T-helper 1 cell (primary cell): ENCODE measurements at places on chromosomes 4 and X.

- DNase-seq: no peak
These were observed 11.5 kb downstream of the COL25A1 start for GRCh38 chr4:109290918-109291317.

DNA sequence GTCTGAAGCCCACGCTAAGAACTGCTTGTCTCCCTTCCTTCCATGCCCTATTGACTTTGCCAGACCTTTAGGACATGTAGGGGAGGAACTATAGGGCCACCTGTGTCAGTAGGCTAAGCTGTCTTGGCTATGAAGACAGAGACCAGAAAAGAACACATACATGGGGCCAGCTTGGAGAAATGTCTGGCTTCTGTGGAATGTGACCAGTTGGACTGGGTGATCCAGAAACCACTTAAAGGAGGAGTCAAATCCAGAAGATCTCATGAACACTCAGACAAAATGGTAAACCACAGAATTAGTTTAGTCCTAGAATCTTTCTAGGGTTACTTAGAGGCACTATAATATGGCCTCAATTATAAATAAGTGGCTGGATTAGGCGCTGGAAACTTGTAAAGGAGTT, 42.0 kb downstream of the PHKA2 start:
- DNase-seq: no peak

- no peak for DNase-seq
These were observed 18.0 kb upstream of the OCIAD1 start for GRCh38 chr4:48812866-48813265.

GRCh38 chr4:30722359-30723200, 2.4 kb downstream of the PCDH7 start:
- DNase-seq: no peak

GRCh38 chrX:19133231-19133630, 11.0 kb upstream of the ADGRG2 start:
- DNase-seq: no peak

- DNase-seq: no peak
These were observed 915.7 kb upstream of the GRIA3 start for GRCh38 chrX:122268353-122268752.

GRCh38 chr4:158458271-158458895, 63.3 kb upstream of the RXFP1 start:
- no peak for DNase-seq

- DNase-seq: no peak
These were observed 61.3 kb downstream of the AR start for GRCh38 chrX:67604979-67605703.

DNA sequence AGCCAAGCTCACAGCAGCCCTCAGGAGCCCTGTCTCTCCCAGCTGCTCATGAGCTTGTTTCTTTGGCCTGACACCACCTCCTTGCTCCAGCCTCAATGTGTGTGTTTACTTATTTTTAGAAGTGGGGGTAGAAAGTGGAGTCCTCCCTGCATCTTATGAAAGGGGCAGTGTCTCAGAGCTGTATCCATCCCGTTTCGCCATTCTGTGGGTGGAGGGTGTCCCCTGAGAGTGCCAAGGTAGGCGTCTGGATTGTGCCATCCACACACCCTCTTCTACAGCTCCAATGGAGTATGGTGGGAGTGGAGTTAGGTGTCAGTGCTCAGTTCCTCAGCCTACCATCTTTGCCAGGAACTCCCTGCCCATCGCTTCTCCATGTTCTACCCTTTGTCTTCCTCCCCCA, 8.3 kb downstream of the SPON2 start:
- no peak for DNase-seq

GRCh38 chr4:106801386-106801785, 234.7 kb downstream of the DKK2 start:
- no peak for DNase-seq

DNA sequence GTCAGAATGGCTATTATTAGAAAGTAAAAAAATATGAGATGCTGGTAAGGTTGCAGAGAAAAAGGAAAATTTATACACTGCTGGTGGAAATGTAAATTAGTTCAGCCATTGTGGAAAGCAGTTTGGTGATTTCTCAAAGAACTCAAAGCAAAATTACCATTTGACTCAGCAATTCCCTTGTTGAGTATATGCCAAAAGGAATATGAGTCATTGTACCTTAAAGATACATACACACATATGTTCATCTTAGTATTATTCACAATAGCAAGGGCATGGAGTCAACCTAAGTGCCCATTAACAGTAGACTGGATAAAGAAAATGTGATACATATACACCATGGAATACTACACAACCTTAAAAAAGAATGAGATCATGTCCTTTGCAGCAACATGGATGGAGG, 148.2 kb downstream of the COMMD8 start:
- peak; percentile 31 for DNase-seq

- no peak for DNase-seq
These were observed 95.2 kb downstream of the SLC34A2 start for GRCh38 chr4:25750874-25751273.

DNA sequence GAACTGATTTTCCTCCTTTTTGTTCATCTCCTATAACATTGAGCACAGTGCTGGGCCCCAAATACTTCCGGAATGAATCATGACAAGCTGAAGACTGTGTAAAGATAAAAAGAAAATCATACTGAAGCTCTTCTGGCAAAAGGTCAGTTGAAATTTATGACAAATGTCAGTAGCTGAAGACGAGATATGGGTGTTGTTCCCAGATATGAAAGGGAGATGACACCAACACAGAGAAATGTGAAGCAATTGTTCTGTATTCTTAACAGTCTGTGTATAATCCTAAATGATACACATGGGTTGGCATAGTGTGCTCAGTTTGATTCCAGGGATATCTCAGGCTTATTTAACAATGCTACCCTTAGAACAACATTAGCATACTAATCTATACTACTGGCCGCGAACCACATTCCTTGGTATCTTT, 170.5 kb upstream of the PITX2 start:
- no peak for DNase-seq

DNA sequence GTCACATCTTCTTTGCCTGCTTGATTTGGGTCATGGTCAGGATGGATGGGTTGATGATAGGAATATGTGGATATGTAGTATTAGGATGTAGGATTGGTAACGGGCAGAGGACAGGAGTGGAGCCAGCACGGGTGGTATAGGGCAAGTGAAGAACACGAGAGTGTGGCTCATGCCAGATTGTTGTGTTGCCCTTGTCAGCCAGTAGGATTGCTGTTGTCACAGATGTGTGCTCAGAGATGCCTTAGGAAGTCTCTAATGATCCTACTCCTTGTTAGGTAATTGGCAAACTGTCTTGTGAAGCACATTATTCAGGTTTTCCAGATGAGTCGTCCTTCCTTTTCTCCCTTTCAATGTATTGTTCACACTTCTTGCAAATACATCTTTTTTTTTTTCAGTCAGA, 5.5 kb downstream of the ATP10D start:
- no peak for DNase-seq

GRCh38 chr4:47577779-47578553, 92.9 kb downstream of the ATP10D start:
- no peak for DNase-seq

DNA sequence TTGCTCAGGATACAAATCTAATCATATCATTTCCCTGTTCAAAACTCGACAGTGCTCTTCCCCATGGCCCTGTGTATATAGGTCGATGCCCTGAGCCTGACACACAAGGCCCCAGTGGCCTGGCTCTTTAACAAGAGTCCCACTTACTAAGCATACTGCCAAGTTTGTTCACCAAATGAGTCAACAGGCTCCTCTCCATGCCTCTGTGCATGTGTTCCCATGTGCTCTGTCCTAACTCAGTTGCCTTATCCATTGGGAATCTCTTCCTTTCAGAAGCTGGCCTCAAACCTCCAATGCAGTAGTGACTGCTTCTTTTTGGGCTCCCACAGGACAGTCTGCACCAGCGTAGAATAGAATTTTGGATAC, 18.9 kb upstream of the CXCR3 start:
- no peak for DNase-seq

DNA sequence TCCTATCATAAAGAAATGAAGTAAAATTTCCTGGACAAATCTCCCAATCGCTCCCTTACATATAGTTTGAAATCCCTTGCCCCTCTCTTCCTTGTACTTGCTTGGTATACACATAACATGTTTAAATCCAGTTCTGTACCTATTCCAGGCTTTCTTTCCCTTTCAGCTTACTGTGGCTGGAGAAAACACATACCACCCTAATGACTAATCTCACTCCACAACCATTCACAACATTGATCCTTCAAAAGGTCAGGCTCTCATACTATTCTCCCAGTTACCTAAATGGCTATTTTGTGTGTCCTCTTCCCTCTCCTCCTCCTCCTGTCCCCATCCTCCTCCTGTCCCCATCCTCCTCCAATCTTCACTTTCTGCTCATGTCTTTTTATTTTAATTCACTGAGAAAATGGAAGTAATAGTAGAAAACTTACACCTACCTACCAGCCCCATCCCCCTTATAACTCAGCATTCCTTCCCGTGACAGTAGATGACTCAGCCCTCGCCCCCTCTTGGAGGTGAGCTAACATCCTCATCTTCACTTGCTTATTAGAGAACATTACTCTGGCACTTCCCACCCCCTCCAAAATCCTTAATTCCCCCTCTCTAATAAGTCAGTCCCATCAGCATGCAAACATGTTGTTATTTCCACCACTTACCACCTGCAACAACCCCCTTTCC, 77.5 kb downstream of the IL15 start:
- DNase-seq: no peak

GRCh38 chr4:67546971-67547370, 1.7 kb upstream of the CENPC start:
- DNase-seq: no peak

- DNase-seq: no peak
These were observed 1048.4 kb downstream of the NLGN4X start for GRCh38 chrX:5180135-5180741.

GRCh38 chr4:76582074-76582816, 147.2 kb downstream of the SHROOM3 start:
- DNase-seq: no peak

DNA sequence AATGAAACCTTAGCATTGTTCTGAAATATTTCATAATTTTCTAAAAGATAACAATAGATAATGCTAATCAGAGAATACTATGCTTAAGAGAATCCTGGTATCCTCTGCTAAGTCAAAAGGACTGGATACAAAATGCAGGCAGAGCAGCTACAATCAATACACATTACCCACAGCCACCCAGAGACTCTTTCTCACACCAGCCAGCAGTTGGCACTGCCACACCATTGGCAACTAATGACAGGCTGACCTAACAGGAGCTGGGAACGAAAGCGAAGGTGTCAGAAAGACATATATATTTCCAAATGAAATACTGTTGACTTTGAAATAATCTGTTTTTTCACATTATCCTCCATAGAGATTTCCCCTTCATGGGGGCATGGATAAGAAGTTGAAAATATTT, 122.6 kb upstream of the PLAC1 start:
- DNase-seq: no peak

DNA sequence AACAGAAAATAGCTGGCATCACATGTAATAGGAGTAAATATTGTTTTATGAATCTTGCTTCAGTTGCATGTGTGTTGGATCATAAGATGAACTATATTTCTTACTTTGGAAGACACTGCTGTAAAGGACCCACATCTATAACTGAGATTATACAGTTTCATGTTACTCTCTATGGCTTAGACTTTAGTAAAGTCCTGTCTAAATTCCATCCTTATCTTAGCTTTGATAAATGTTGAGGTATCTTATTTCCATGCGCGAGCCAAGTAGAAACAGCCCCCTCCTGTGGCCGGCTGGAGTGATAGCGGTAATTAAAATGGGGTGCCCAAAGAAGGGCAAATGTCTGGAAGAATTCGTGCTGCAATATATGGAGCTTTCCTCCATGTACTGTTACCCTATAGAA, 43.0 kb downstream of the CCDC158 start:
- DNase-seq: peak; percentile 26

GRCh38 chr4:72473434-72473900, 95.6 kb downstream of the ADAMTS3 start:
- no peak for DNase-seq

- no peak for DNase-seq
These were observed 84.0 kb downstream of the PRKG2 start for GRCh38 chr4:81131066-81131465.

GRCh38 chr4:2395584-2395983, 22.9 kb downstream of the ZFYVE28 start:
- no peak for DNase-seq

DNA sequence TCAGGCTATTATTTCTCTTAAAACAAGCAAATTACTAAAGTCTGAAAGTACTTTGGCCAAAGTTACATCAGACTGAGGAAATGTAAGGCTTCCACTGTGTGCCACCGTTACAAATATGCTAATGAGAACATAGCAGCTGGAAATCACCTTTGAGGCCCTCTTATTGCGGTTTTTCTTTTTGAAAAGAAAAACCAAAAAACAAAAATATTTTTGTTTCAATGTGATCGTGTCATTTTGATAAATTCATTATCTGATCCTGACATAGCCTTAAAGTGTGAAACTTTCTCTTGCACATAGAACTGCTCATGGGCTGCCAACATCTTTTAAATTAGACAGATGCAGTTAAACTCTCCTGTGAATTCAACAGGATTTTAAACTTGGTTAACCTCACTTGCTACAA, 2.8 kb upstream of the TIFA start:
- no peak for DNase-seq

DNA sequence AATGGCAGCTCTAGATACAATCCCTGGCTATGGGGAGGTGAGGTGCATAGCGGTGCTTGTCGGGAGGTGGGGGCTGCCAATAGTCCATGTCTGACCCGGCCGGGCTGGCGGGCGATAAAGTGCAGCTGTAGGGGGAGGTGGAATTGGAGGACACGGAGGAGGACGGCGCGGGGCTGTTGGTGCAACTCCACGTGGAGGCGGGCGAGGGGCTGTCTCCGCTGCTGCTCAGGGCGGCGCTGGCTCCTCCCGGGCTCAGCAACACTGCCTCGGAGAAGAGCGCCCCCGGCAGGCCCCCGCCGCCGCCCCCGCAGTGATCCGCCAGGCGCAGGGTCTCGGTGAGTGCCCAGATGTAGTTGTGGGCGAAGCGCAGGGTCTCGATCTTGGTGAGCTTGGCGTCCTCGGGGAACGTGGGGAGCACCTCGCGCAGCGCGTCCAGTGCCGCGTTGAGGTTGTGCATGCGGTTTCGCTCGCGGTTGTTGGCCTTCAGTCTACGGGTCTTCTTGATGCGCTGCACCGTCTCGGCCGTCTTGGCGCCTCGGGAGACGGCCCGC, 1.3 kb downstream of the NEUROG2 start:
- DNase-seq: no peak

- DNase-seq: peak; percentile 33
These were observed 531 bp downstream of the DGKQ start for GRCh38 chr4:972651-973424.

DNA sequence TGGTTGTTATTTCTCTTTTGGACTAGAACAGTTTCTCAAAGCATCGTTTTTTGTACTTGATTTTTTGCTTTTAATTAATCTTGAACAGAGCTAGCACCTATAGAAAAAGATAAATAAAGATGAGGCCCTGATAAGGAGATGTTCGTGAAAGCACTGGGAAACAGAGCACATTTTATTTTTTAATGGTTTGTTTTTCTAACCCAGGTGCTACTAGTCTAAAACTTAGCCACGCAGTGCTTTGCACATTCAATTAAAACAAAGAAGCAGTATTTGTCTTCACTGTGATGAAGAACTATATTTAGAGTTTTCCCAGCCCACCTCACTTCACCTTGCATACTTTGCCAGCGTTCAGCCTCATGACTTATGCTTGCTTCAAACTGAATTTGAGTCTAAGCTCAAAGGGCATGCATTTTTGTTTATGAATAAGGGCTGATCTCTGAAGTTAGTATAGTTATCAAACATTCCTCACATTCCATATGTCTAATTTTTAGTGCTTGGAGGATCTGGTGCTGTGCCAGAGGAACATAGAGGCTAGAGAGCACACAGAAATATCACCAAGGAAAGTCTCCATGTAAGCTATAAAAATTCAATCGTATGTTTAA, 76.7 kb downstream of the WWC2 start:
- no peak for DNase-seq

GRCh38 chr4:97912156-97912555, 231.1 kb downstream of the STPG2 start:
- no peak for DNase-seq
